Glomerular endothelial cell (primary cell): ENCODE measurements at places on chromosomes 7 and 10.

DNA sequence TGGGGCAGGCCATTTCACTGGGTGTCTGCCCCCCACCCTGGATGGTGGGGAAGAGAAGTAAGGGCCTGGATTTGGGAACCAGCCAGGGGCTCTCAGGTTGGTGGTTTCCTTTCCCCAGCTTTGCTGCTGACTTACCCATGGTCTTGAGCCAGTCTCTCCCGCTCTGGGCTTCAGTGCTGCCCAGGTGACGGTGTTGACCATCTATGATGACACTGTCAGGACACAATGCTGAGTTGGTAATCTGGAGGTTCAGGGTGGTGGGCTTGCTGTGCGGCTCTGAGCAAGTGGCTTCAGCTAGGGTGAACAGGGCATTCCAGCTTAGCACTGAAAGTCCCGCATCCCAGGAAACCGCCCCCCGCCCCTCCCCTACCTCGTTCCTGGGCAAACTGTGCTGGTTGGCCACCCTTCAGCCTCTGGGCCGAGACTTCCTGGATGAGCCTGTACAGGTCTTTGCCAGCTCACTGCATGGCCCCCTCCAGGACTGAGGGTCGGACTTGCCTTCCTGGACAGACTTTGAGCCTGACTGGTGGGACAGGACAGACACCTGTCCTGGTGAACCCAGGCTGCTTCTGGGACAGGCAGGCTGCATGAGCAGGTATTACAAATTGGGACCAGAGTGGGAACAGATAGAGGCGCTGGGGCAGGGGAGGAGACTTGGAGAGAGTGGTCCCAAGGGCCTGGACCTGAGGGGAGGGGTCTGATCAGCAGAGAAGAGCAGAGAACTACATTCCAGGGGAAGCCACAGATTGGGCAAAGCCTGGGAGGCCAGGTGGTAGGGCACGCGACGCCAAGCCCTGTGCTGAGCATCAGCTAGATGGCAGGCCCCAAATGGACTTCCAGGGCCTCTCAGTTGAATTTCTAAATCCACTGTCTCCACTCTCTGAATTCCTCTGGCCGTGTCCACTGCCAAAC, 19.9 kb upstream of the ZMIZ1 start:
- no peak for DNase-seq

GRCh38 chr7:27616186-27616491, 46.5 kb downstream of the HIBADH start:
- DNase-seq = no peak

DNA sequence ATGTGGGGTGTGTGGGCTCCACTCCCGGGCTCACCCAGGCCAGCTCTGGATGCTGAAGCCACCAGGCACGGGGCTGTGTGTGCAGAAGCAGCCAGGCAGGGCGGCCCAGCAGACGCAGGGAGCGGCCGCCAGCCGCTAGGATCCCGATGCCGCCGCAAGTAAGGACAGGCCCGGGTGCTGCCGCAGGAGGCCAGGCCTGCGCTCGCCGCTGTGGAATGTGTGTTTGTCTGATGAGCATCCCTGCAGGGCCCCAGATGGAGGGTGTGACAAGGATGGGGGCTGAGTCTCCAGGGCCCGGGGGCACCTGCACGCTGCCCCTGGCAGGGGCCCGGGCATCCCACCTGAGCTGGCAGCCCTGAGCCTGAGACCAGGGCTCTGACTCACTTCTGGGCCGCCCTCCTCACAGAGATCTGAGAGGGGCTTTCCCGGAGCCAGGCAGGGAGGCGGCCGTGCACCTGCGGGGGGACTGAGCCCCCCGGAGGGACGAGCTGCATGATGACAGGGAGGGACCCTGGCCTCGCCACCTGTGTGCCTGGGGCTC, 101.5 kb downstream of the FOXL3 start:
- DNase-seq = no peak

DNA sequence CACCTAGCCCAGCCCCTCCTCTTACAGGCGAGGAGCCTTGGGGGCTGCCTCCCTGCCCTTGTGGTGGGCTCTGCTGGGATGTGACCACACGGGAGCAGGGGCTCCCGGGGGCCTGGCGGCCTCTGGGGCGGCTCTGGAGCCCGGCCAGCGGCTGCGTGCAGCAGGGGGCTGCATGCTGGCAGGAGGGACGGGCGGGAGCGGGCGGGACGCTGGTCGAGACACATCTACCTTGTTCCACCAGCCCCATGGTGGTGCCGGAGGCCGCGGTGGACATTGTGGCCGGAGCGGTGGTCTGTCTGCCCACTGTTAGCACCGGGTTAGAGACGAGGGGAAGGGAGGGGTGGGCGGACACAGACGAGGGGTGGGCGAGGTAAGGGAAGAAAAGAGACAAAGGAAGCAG, 38.6 kb downstream of the YKT6 start:
- DNase-seq = no peak

GRCh38 chr7:99190359-99191009, 17.4 kb downstream of the KPNA7 start:
- no peak for DNase-seq
